ENCODE measurements at places on chromosomes 1 and 21.
A peak's percentile ranks its signal among the peaks of the same experiment; 100 is the strongest.

GRCh38 chr1:180231936-180232335, 1.9 kb downstream of the LHX4 start:
- DNase-seq = no peak

GRCh38 chr1:176144526-176144925, 62.6 kb downstream of the COP1 start:
- no peak for DNase-seq

GRCh38 chr1:164999146-164999545, 357.4 kb downstream of the LMX1A start:
- DNase-seq = no peak

GRCh38 chr21:26641062-26641461, 68.0 kb upstream of the CYYR1 start:
- no peak for DNase-seq

GRCh38 chr1:66984491-66984890, 59.7 kb downstream of the MIER1 start:
- no peak for DNase-seq

DNA sequence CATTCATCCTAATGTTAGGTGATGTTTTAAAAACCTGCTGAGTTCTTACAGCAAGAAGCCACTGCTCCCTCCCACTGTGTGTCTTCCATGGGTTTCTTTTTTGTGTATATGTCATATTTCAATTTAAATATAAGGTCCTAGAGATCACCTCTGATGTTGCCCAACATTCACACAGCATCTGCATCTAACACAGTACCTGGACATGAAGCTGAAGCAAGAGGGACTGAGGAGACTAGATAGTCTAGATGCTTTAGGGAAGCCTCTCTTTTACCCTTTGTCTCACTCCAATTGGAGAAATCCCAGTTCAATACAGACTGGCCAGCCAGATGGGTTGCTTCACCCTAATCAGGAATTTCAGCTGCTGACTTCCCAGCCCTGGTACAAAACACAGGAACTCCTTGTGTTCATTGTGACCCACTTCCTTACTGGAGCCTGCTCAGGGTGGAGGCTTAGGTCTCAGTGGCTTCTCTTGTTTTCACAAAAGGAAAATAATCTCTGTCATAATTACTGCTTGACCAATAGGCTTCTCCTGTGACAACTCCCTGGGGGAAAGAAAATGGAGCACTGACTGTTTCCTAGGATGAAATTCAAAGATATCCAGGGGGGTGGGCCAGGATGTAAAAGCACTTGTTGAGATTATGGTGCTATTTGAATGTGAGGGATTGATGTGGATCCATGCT, 17.3 kb downstream of the BTG2 start:
- DNase-seq = no peak

DNA sequence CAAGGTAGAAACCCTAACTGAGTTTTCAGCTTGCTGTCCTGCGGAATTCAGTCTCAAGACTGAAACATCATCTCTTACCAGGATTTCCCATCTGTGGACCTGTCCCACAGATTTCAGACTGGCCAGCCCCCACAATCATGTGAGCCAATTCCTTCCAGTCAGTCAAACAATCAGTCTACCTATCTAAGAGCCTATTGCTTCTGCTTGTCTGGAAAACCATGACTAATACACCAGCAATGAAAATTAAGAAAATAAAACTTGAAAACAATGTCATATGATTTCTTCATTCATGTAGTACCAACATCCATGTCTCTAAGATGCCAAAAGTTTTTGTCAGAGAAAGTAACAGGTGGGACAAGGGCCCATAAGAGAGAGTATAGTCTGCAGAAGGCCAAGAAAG, 57.6 kb upstream of the CRB1 start:
- peak; percentile 44 for DNase-seq

DNA sequence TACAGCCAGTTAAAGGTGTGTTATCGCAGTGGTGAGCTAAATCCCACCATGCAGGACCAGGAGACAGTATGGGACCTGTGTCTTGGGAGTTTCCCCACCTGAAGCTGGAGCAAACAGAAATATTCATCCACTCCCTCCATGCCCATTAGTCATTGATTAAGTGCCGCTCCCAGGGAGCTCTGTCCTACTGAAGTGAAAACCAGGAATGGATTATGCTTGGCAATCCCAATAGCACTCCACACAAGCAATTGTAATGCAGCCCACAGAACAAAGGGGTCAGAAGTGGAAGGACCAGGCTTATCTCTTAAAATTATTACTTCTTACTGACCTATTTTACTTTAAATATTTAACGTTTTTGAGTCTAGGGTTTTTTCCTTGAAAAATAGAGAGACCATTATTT, 1005.4 kb downstream of the ADGRL2 start:
- DNase-seq = no peak
